ENCODE measurements at places on chromosomes 1 and 21. TPM values are rescaled to one million over a fixed set of nuclear protein-coding genes. Genes with fewer than 3 reads are reported as not detected.

ELAVL4 gene
- 0.11 TPM for total RNA-seq

SAMD11 gene
- total RNA-seq: 10.2 TPM

CFAP107 gene
- total RNA-seq: not detected

GPA33 gene
- total RNA-seq: 2.7 TPM

TSTD1 gene
- 12.0 TPM for total RNA-seq

XCL2 gene
- total RNA-seq: not detected

TAS1R1 gene
- total RNA-seq: not detected

TBX19 gene
- total RNA-seq: 0.48 TPM

NIBAN1 gene
- total RNA-seq: 351 TPM

NR5A2 gene
- total RNA-seq: 0.89 TPM

OPTC gene
- total RNA-seq: not detected

ACTL8 gene
- total RNA-seq: not detected

DTL gene
- 0.48 TPM for total RNA-seq

CA14 gene
- total RNA-seq: 0.51 TPM

PRR9 gene
- not detected for total RNA-seq

ITGB2 gene
- total RNA-seq: 11.5 TPM

B3GALT5 gene
- 0.65 TPM for total RNA-seq

SLC6A9 gene
- total RNA-seq: 1.8 TPM

HOOK1 gene
- total RNA-seq: 0.67 TPM
